Dermis blood vessel endothelial cell (primary cell): ENCODE measurements at places on chromosomes 3 and 15.

DNA sequence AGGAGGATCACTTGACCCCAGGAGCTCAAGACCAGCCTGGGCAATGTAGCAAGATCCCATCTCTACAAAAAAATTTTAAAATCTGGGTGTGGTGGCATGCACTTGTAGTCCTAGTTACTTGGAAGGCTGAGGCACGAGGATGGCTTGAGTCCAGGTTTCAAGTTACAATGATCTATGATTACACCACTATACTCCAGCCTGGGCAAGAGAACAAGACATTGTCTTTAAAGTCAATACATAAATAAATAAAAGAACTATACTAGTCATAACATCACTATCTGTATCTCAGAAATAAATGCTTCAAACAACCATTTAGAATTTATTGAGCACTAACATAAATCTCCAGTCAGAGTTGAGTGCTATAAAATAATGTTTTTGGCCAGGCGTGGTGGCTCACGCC is 8.5 kb upstream of the PHLDB2 start:
- DNase-seq, result peak; percentile 77

DNA sequence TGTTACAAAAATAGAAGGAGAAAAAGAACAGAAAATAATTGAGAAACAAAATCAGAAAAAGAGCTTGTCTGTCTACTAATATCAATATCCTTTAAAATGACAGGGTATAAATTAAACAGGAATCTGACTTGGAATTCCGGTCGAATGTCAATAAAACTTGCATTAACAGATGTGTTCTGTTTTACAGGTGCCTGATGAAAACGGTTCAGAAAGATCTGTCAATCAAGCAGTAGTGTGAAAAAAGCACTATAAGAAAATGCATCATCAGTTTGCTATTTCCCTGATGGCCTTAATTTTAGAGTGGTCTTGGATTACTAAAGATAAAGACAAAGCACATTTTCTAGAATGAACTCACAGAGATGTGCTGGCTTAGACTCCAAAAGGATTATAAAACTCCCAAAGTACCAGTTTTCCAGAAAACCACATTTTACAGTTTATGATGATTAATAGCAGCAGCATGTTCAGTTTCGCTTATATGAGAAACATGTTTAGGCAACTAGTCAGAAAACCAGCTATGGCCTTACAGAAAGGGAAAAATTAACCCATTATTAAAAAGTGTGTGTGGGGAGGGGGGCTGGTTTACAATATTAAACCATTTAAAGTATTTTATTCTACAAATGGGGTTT is 8.2 kb upstream of the C3orf38 start:
- no peak for DNase-seq

- DNase-seq, result no peak
Measured at GRCh38 chr15:89002830-89003229, 85.4 kb upstream of the ABHD2 start.

DNA sequence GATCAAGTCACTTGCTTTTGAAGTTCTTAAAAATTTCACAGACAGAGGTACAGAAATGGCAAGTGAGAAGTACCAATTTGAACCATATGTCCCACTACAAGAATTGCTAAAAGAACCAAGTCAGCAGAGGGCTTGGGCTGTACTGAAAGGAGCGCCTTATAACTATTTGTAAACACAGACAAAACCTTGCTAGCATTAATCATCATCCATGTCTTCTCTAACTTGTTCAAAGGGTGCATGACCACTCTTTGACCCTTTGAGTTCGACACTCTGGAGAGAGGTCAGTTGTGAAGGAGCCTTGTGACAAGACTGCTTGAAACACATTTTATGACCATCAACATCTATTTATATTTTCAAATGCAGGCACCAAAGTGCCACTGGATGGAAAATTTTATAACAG is 191.7 kb downstream of the PDZRN3 start:
- DNase-seq, result no peak

- DNase-seq, result peak; percentile 86
Measured at GRCh38 chr15:56243163-56244037, at the start of gene RFX7. Gene RFX7, minus strand, starts transcription at chr15:56243879. Its CDS starts 594 bp downstream, at chr15:56243285.

GRCh38 chr3:156725682-156726081 is 51.3 kb downstream of the TIPARP start:
- DNase-seq, result no peak

DNA sequence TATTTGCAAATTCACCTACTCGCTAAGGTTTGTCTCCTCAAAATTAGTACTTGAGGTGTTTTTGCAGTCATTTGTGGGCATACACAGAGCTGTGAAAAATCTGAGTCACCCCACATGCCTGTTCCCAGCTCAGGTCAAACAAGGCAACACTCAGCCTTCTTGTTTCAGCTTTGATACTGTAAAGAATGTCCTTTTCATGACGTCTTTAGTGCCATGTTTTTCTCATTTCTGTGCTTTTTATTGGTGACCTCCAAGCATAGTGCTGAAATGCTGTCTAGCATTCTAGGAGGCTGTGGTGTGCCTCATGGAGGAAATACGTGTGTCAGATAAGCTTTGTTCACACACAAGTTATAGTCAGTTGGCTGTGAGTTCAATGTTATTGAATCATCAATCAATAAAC is 8.8 kb downstream of the CAPN3 start:
- no peak for DNase-seq

DNA sequence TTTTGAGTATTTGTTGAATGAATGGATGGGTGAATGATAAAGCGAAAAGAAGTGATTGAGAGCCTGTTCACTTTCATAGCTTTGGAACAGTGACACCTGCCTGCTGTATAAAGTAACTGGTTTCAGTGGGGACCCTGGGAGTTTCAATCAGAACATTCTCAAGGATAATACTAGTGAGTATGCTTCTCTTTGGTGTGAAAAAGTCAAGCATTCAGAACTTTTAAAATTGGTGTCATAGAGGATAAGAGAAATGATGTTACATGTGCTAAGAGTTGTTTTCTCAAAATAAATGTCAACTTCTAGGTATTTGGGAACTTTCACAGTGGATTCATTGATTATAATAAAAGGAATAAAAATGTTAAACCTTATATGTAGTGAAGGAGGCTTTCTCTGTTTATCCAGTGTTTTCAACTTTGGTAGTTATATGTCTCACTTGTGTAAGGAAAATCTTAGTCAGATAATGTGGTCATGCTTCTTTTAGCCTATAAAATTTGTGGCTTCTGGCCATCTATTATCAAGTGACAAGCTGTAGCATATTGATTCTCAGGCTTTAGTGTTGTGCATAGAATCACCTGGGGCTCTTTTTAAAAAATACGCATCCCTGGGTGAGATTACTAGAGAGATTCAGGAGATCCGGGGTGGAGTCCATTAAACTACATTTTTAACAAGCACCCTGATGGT is 11.9 kb downstream of the LRCH3 start:
- DNase-seq, result peak; percentile 23
